ENCODE measurements at places on chromosomes 5 and 9. TPM values are rescaled to one million over a fixed set of nuclear protein-coding genes. Genes with fewer than 3 reads are reported as not detected.

The PLAA gene
- total RNA-seq, result 41.5 TPM

The HAVCR2 gene
- total RNA-seq, result 0.62 TPM

The PTGDS gene
- total RNA-seq, result 273 TPM

The POLK gene
- total RNA-seq, result 28.7 TPM

The MAMDC2 gene
- 0.18 TPM for total RNA-seq

The GRIN1 gene
- total RNA-seq, result 1.6 TPM

The ZNG1C gene
- 30.8 TPM for total RNA-seq

The CLIC3 gene
- total RNA-seq, result not detected

The FOXD4L3 gene
- 0.14 TPM for total RNA-seq

The CNTFR gene
- total RNA-seq, result not detected

DNA sequence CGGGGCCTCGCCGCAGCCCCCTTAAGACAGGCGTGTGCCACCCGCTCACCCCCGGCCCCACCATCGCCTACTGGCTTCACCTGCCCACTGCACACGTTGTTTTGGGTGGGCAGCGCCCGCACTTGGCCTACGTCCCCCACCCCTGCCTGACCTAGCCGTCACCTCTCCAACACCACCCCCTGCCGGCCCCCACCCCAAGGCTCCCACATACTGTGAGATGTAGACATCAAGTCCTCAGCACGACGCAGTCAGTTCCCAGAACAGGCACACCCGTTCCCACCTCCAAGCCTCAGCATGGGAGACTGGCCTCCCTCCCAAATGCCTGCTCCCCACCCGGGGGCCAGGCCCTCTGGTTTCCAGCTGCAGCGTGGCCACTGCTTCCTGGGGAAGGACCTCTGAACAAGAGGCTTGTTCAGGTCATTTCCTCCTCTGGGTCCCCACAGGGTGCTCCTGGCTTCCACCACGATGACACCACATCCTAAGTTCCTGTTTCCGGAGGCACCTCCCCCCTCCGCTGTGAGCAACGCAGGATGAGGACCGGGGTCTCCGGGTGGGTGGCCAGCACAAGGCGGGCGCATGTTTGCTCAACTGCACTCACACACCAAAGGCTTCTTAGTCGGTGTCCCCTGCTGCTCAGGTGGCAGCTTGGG is 11.3 kb downstream of the DBN1 start:
- no peak for ATAC-seq

- no peak for ATAC-seq
Measured at GRCh38 chr5:173981185-173981761, 7.7 kb upstream of the C5orf47 start.

DNA sequence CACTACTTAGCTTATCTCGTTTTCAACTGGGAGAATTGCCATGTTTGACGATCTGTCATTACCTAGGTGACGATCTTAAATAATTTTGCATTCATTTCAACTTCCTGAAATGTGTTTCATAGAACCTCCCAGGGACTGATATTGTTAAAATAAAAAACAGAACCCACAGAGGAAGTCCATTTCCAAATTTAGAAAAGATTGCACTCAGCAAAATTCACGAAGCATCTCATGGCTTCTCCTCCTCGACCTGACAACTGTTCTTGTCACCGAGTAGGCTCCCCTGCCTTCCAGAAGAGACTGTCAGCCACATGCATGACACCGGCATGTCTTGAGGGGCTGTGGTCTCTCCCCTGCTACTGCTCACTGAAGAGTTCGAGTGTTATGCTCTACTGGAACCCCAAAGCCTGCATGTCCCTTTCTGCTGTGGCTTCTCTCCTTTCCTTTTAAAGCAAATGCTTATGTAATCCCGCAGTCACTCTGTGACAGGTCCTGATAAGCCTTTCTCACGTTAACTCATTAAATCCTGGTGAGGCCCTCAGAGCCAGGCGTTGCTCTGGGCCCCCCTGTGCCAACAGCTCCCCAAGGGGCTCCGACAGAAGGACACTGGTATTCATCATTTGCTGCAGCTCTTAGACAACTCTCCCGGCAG is 26.8 kb upstream of the ANKRD33B start:
- ATAC-seq, result peak; percentile 21

GRCh38 chr9:98790842-98791607 is 5.3 kb downstream of the ANKS6 start:
- peak; percentile 85 for ATAC-seq

DNA sequence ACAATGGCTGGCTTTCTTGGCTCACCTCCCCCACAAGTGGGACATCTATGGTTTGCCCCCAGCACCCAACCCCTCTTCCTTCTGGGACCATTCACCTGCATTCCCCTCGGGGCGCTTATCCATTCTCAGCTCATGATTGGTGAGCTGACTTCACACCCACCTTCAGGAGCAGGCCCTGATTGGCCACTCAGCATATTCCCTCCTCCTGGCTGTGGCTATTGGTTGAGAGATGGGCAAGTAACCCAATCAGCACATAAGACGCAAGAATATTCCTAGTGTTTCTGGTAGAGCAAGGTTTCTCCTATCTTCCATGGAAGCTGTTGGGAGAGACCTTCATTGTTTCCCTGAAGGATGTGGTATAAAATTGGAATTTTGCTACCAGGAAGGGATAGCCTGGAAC is 22.7 kb upstream of the UNC5A start:
- ATAC-seq, result peak; percentile 32

DNA sequence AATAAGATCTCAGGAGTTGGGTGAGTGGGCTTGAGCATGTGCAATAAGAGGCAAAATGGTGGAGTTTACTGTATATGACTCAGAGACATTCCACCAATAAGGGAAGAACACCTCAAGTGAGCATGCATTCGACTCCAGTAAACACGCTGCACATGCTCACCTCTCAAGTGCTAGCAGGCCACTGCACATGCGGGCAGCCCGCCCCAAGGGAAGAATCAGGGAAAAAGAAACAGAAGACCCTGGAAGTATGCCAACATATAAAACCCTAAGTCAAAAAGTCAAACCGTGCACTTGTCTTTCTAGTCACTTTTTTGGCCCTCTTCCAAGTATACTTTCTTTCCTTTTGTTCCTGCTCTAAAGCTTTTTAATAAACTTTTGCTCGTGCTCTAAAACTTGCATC is 245.3 kb upstream of the RASA1 start:
- no peak for ATAC-seq

- ATAC-seq, result no peak
Measured at GRCh38 chr5:14077501-14077900, 65.6 kb upstream of the TRIO start.

DNA sequence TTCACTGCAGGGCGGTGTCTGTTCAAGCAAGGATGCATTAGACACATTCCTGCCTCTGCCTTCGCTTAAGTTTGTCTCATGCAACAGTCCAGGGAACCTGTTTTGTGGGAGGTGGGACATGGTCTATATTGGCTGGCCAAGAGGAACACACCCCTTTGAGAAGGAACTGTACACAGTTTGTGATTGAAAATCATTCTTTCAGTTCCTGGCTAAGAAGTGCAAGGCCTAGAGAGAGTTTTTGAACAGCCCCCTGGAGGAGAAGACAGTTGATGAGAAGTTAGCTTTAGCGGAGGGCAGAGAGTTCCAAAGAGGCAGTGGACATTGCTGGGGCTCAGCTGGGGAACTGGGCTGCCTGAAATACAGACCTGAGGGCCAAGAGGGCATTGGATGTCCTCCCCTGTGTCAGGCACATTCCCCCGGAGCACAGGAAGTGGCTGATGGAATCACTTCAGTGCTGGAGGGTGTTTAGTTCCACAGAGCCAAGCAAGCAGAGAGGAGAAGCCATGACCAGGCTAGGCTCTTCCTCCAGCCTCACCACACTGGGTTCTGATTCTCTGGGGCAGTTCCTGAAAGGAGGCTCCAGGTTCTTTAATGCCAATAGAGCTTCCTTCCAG is 66.6 kb downstream of the RGS3 start:
- ATAC-seq, result peak; percentile 23

GRCh38 chr9:101098392-101098791 is 69.9 kb downstream of the PLPPR1 start:
- ATAC-seq, result no peak

GRCh38 chr9:84111726-84112125 is 131.1 kb downstream of the RMI1 start:
- ATAC-seq, result peak; percentile 36

DNA sequence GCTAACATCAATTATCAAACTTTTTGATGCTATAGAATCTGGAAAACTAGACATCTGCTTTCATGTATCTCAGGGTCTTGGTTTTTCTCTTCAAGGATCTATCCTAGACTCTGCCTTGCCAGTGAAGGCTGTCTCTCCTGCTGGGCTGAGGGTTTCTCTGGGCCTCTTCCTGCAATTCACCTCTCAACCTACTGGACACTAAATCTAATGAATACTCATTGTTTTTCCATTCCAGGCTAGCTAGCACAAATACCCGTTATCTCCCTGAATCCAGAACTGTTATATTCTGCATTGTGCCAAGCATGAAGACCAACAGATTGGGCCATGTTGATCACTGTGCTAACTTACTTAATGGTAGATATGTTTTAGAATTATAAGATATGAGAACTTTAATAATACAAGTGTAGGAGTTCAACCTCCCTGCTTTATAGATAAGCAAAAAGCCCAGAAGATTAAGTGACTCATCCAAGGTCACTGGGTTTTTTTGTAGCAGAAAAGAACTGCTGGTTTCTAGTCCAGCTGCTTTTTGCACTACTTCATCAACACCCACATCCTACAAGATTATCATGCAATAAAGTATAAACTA is 56.5 kb upstream of the RNF38 start:
- ATAC-seq, result no peak

GRCh38 chr5:123147741-123148140 is 58.7 kb downstream of the PRDM6 start:
- no peak for ATAC-seq

DNA sequence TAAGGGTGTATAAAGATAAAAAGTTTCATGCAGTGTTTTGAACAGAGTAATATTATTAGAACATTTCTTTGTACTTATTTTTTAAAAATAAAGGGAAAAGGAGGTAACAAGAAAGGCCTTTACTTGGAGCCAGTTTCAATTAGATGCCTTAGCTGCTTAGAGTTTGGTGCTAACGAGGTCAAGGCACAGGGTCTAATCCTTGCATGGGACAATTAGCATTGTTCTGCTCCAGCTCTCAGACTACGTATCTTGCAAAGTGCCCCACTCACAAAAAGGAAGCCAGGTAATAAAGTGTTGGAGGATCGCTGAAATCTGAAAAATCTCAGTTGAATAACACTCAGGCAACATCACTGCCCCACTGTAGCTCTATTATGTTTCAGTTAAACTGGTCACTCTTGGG is 2011.3 kb downstream of the EFNA5 start:
- no peak for ATAC-seq

DNA sequence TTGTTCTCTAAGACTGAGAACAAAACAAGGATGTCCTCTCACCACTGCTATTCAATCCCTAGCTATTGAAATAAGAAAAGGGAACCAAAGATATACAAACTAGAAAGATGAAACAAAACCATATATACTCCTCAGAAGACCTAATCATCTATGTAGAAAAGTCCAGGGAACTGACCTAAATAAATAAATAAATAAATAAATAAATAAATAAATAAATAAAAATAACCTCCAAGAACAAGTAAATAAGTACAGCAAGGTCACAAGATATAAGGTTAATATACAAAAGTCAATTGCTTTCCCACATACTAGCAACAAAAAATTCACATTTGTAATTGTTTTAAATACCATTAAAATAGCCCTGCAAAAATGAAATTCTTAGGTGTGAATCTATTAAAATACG is 54.6 kb downstream of the DTWD2 start:
- ATAC-seq, result no peak

DNA sequence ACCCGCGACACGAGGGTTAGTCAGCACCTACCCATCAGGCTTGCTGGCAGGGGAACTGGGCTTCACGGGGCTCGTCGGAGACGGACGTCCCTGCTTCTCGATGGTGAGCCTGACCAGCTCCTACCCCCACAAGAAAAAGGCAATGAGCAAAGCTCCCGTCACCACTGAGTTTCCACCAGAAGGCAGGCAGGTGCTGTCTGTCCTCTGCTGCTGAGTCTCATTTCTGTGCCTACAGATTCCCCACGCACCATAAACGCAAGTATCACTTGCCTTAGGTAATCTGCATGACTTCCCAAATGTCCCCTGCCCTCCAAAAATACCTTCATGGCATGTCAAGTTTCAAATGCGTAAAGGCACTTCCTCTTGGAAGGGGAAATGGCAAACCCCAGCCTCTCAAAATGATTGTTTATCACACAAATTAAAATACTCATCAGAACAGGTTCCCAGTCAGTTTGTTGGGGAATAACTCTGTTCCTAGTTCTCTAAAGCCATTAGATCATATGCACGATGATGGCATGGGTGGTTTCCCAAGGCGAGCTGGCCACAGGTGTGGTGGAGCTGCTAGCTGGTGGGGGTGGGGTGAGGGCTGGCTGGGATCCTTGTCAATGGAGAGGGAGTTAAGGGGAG is 85.0 kb downstream of the PRRT1B start:
- ATAC-seq, result no peak

DNA sequence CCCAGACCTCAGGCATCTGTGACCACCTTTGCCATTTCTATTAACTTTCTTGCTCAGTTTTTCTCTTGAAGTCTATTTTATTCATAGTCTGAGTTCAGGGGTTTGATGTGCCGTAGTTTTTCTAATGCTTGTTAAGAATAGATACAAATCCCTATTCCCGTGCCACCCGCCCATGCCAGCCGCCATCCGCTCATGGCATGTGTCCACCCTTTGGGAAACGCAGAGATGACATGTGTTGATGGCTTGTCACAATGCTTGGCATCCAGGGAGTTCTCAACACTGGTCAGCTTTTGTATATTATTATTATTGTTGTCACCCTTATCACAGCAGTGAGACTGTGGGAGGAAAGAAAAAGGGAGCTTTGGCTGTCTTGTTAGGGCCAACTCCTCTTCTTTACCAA is 17.3 kb upstream of the ANGPTL2 start:
- ATAC-seq, result no peak
